CD4-positive, alpha-beta memory T cell (primary cell): ENCODE measurements at places on chromosomes 2 and 18. TPM values are rescaled to one million over a fixed set of nuclear protein-coding genes. Genes with fewer than 3 reads are reported as not detected.
A peak's percentile ranks its signal among the peaks of the same experiment; 100 is the strongest.

DNA sequence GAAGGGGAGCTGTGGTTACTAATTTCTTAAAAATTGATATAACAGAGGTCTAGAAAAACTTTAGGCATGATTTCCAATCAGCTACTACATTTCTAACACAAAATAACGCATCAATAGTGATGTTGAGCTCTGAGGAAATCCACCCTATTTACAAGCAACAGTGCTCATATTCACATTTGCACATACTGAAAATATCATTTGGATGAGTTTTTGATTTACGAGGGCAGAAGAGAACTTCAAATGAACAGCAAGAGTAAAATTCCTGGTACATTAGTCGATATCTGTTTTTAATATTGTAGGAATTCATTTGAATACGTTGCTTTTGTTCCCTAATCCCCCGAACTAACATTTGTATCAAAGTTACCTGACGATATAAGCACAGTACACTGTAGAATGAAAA lies 761.0 kb upstream of the POU3F3 start:
- no peaks in the 10 kb centered on the region for H3K4me1 ChIP-seq
- H3K4me3 ChIP-seq: no peak overlapping the region
- no peak overlapping the region for H3K27ac ChIP-seq
- H3K27me3 ChIP-seq: no peaks in the 10 kb centered on the region
- H3K36me3 ChIP-seq: no peaks in the 10 kb centered on the region

GRCh38 chr18:13232086-13232917 lies 13.7 kb downstream of the LDLRAD4 start:
- H3K36me3 ChIP-seq: no peaks in the 10 kb centered on the region
- DNase-seq: no peak
- no peaks in the 10 kb centered on the region for H3K27me3 ChIP-seq

DNA sequence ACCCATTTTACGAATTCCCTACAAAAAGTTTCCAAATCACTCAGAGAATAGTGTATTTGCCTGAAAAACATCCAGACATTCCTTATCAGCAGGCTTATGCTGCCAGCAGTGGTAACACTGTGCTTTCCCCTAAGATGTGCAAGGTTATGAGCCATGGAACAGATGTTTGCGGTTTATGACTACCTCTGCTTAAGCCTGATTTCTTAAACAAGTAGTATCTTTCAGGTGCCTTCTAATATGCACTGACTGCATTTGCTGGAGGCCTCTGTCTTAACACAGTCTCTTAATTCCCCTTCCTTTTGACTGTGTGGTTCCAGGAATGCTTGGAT lies 54.8 kb downstream of the CDC42EP3 start:
- H3K36me3 ChIP-seq: no peaks in the 10 kb centered on the region
- H3K27me3 ChIP-seq: no peaks in the 10 kb centered on the region
- H3K4me3 ChIP-seq: no peak overlapping the region
- H3K27ac ChIP-seq: peak overlapping the region; percentile 37
- H3K4me1 ChIP-seq: peaks cover 66% of the 10 kb centered on the region

DNA sequence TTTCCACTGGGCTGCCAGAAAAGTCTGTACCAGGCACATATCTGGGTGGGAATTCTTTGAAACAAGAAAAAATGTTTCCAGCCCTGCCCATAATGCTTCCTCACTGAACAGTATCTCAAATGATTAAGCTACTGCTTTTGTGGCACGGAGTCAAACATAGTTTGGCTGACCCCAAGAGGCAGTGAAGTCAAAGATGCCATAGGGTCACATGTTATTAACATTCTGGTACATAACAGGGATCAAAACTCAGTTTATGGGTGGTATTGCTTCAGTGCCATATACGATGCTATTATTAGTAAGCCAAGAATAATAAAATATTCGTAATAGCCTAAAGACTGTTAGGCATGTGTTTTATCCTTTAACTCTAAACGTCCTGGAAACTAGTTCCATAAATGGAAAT lies 112.4 kb downstream of the FEZ2 start:
- H3K4me1 ChIP-seq: no peaks in the 10 kb centered on the region
- DNase-seq: no peak
- H3K4me3 ChIP-seq: no peak overlapping the region

DNA sequence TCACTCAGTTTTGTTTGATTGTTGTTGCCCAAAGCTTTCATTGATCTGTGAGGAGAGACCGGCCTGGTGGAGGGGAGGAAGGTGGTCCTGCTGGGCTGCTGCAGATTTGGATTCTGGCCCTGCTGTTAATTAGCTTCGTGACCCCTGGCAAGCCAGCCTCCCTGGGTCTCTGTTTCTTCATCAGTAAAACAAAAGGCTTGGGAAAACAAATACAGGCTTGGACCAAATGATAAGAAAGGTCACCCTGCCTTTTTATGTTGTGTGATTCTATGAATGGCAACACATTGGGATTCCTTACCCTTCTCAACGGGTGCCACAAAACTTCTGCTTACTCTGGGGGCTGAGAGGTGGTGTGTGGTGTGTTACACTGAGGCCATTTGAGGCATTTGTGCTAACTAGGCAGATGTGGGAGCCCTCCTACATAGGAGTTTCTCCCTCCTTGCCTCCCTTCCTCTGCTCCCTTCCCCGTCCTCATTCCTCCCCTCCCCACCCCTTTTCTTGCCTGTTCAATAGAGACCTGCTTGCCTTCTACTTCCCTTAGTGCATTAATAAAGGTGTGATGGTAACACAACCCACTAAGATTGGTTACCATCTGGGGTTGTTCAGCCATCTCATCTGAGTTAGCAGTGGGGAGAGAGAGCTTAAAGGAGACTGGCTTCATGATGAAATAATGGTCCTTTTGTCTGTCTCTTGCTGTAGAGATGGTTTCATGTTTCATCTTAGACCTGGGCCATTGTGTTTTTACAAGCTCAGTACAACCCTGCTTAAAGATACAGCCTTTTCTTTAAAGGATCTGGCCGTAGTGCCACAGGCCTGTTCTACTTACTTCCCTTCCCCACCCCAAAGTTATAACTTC lies 96.2 kb downstream of the TANC1 start:
- no peak overlapping the region for H3K4me3 ChIP-seq
- H3K27ac ChIP-seq: no peak overlapping the region
- no peaks in the 10 kb centered on the region for H3K27me3 ChIP-seq
- no peaks in the 10 kb centered on the region for H3K36me3 ChIP-seq

The CCNT2 gene
- total RNA-seq: 75.4 TPM

- H3K27me3 ChIP-seq: no peaks in the 10 kb centered on the region
- H3K4me1 ChIP-seq: no peaks in the 10 kb centered on the region
- no peak overlapping the region for H3K27ac ChIP-seq
- no peak for DNase-seq
- H3K4me3 ChIP-seq: no peak overlapping the region
- H3K36me3 ChIP-seq: no peaks in the 10 kb centered on the region
These were observed 503.6 kb downstream of the SPAG16 start for GRCh38 chr2:213787869-213788268.

DNA sequence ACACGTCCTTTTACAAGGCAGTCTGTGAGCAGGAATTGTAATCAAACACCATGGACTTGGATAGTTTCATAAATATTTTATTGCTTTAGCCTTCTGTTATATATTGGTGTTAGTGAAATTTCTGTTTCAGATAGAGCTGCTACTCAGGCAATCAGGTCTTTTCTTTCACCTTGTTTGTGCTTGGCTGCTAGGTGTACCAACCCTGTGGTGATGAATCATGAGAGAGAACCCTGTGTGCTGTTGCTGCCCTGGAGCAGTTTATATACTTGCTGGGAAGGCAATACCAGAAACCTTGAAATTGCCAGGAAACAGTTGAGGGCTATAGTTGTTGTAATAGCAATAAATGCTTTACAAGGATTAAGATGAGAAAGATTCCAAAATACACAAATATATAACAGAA lies 84.5 kb downstream of the FSHR start:
- no peaks in the 10 kb centered on the region for H3K36me3 ChIP-seq
- no peak overlapping the region for H3K4me3 ChIP-seq
- no peak for DNase-seq

DNA sequence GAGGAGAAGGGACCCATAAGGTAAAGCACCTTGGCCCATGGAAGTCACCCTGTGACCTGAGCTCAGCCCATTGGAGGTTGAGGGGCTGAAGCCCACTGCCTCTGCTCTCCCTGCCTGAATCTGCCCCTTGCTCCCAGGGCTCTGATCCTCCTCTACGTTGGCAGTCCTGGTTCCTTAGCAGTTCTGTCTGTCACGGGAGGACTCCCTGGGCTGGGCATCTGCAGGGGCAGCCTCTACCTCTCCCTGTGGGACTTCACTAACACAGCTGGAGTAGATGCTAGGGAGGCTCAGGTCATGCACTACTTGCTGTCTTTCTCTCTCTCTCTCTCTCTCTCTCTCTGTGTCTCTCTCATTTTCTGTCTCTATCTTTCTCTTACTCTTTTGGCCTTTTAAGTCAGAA lies 8.7 kb downstream of the GYPC start:
- H3K4me1 ChIP-seq: peaks cover 76% of the 10 kb centered on the region
- H3K36me3 ChIP-seq: peaks cover 7% of the 10 kb centered on the region
- DNase-seq: peak; percentile 13

DNA sequence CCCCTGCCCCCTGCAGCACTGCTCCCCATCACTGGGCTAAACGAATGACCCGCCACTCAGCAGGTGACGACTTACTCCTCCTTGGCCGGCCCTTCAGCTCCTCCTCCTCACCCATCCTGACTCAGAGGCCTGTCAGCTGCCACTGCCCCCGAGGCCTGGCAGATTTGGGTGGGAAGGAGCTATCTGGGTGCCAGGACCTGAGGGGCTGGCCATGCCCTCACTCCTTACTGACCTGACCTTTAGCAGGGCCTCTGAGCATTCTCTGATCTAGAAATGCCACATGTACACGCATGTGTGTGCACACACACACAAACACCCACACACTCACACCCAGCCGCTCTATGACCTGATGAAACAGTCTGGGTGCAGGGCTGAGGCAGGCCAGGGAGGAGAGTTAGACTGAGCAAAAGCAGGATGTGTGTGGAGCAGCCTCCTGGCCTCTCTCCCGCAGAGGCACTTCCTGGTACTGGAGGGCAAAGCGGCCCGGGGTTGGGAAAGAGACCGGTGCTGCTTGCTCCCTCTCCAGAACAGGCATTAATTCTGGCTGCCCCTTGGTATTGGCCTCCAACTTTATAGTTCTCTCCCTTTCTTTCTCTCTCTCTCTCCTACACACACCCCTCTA lies 68.0 kb downstream of the ZFP36L2 start:
- no peak for DNase-seq
- H3K4me3 ChIP-seq: peak overlapping the region; percentile 30
- H3K4me1 ChIP-seq: peaks cover 76% of the 10 kb centered on the region
- peak overlapping the region; percentile 84 for H3K27ac ChIP-seq
- no peaks in the 10 kb centered on the region for H3K36me3 ChIP-seq

GRCh38 chr2:195532628-195533271 lies 124.3 kb upstream of the SLC39A10 start:
- H3K36me3 ChIP-seq: no peaks in the 10 kb centered on the region
- H3K27me3 ChIP-seq: no peaks in the 10 kb centered on the region
- peak overlapping the region; percentile 70 for H3K4me3 ChIP-seq
- peaks cover 71% of the 10 kb centered on the region for H3K4me1 ChIP-seq
- H3K27ac ChIP-seq: peak overlapping the region; percentile 55
- DNase-seq: peak; percentile 67

GRCh38 chr2:24577481-24577880 lies 86.4 kb downstream of the NCOA1 start:
- no peak overlapping the region for H3K4me3 ChIP-seq
- no peak for DNase-seq
- peaks cover 34% of the 10 kb centered on the region for H3K4me1 ChIP-seq
- no peaks in the 10 kb centered on the region for H3K27me3 ChIP-seq
- no peak overlapping the region for H3K27ac ChIP-seq

The LRRTM1 gene
- not detected for total RNA-seq

The KIAA2012 gene
- total RNA-seq: not detected

DNA sequence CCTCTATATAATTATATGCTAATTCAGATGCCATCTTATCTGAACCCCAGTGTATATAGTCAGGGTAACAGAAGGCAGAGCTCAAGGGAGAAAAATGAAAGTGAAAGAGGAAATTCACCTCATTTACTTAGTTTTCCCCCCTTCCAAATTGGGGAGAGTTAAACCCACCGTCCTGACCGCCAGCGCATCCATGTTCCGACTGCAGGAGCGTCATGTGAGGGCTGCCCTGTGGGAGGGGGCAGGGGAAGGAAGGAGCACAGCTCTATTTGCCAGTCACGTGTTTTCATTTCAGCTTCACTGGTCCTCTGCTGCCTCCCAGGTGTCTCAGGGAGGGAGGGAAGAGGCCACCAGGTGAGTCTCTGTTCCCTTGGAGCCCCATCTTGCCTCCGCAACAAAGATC lies 13.2 kb downstream of the CNNM4 start:
- no peaks in the 10 kb centered on the region for H3K27me3 ChIP-seq
- peak; percentile 54 for DNase-seq
- H3K36me3 ChIP-seq: no peaks in the 10 kb centered on the region
- peaks cover 18% of the 10 kb centered on the region for H3K4me1 ChIP-seq
- peak overlapping the region; percentile 59 for H3K27ac ChIP-seq
- peak overlapping the region; percentile 63 for H3K4me3 ChIP-seq

The SLC30A3 gene
- total RNA-seq: not detected

DNA sequence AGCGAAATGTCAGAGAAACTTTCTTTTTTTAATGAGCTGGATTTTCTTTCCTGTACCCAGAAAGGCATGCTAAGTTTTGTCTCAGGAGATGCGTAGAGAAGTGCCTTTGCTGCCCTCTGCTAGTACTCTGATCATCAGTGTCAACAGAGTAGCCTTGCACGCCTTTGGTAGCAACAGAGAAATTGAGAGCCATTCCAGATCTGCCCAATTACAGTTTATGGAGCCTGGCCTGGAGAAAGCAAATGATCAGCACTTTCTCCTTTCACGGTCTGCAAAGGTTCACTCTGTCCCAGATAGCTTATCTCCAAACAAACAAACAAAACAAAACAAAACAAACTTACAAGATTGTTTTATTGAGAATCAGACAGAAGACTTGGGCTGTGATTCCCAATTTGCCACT lies 792.8 kb upstream of the PIK3C3 start:
- no peak for DNase-seq
- no peaks in the 10 kb centered on the region for H3K36me3 ChIP-seq

DNA sequence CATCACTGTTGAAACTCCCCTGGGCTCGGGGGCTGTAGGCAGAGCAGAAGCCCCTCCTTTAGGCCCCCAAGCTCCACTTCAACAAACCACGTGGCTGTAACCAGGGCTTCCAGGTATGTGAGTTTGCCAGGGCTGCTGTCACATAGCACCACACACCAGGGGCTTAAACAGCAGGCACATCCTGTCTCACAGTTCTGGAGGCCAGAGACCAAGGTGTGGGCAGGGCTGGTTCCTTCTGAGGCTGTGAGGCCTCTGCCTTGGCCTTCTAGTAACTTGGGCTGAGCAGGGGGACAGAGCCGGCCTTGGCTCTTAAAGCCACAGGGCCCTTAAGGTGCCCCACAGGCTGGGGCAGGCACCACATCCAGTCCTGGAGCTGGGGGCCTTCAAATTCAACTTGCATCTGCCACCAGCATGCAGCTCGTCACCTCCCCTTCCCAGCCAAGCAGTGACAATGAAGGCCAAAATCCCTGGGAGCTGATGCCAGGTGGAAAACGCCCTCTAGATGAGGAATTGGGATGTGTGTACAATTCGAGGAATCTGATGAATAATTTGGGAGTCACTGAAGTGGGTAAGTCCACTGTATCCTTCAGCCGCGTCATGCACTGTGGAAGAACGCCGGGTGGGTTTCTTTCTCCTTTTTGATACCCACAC lies 104.2 kb upstream of the ODC1 start:
- no peak overlapping the region for H3K27ac ChIP-seq
- H3K27me3 ChIP-seq: peaks cover 8% of the 10 kb centered on the region
- no peak for DNase-seq
- no peaks in the 10 kb centered on the region for H3K4me1 ChIP-seq
- H3K36me3 ChIP-seq: no peaks in the 10 kb centered on the region
